ENCODE measurements at places on chromosomes 11 and 22.

- no peak for DNase-seq
Observed at GRCh38 chr11:96050435-96051182, 126.7 kb upstream of the MTMR2 start.

GRCh38 chr22:26325641-26326040 lies 103.4 kb upstream of the ASPHD2 start:
- DNase-seq, result no peak

- DNase-seq, result no peak
Observed at GRCh38 chr11:35620795-35621194, 2.5 kb downstream of the FJX1 start.

- DNase-seq, result no peak
Observed at GRCh38 chr11:116255321-116255953, 517.4 kb downstream of the BUD13 start.

DNA sequence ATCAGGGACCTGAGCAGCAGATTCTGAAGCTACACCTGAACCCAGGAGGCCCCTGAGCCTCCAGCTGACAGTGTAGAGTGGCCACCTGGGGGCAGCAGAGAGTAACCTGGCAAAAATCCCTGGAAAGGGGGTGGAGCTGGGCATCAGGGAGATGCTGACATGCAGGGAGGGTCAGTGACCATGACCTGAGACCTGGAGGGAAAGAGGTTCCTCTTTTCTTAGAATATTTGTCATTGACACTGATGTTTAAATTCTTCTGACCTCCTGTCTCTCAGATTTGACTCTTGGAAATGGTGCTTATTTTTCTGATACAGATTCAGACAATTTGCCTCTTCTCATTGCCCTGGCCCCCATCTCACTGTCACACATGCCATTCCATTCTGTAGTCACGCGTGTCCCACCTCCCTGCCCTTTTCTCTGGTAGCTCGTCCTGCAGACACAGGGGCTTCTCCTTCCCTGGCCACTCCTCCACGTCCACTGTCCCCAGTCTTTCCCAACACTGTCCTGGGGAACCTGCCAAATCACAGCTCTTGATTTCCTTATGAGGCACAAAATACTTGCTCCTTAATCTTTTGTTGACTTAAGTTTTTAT lies 117.2 kb upstream of the IGLL5 start:
- DNase-seq, result peak; percentile 7

DNA sequence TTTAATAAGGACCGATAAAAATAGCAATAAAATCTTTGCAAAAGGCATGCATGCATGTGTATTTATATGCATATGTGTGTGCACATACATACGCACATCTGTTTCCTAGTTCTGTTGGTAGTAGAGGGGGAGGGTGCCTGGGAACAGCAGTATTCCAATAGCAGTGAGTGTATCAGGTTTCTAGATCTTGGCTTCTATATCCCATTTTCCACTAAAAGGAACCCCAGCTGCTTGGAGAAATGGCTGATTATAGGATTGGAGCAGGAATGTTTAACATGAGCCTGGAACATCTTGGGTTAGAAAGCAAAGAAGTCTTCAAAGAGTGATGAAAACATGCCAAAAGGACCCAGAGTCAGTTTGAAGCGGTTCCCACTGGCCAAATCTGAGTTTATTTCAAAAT lies 21.0 kb downstream of the TNRC6B start:
- DNase-seq, result no peak

GRCh38 chr11:96254087-96254486 lies 88.9 kb downstream of the MAML2 start:
- DNase-seq, result peak; percentile 60

GRCh38 chr11:2517386-2518064 lies 72.7 kb downstream of the KCNQ1 start:
- DNase-seq, result no peak

- DNase-seq, result no peak
Observed at GRCh38 chr11:73383249-73384124, 7.3 kb downstream of the RELT start.

DNA sequence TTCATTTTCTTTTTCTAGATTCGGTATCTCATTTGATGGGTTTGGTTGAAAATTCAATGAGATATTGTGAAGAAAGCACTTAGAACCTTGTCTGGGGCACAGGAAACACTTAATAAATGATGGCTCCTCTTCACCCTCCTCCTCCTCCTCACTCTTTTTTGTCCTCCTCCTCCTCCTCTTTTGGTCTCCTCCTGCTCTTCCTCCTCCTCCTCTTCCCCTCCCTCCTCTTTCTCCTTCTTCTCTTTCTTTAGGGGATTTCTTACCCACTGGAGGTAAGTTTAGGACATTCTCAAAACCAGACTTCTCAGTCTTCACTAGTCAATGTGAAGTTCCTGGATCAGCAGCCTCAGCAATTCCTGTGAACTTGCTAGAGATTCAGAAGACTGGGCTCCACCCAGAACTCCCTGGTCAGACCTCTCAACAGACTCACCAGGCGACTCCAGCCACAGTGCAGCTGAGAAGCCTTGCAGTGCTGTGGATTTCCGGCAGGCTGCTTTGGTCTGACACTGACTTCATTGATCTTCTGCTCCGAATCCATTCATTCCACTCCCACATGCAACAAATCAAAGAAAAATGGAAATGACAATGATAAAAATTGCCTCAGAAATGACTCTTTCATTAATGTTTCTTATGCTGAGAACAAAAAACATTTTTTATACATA lies 368.6 kb upstream of the B3GAT1 start:
- DNase-seq, result no peak

DNA sequence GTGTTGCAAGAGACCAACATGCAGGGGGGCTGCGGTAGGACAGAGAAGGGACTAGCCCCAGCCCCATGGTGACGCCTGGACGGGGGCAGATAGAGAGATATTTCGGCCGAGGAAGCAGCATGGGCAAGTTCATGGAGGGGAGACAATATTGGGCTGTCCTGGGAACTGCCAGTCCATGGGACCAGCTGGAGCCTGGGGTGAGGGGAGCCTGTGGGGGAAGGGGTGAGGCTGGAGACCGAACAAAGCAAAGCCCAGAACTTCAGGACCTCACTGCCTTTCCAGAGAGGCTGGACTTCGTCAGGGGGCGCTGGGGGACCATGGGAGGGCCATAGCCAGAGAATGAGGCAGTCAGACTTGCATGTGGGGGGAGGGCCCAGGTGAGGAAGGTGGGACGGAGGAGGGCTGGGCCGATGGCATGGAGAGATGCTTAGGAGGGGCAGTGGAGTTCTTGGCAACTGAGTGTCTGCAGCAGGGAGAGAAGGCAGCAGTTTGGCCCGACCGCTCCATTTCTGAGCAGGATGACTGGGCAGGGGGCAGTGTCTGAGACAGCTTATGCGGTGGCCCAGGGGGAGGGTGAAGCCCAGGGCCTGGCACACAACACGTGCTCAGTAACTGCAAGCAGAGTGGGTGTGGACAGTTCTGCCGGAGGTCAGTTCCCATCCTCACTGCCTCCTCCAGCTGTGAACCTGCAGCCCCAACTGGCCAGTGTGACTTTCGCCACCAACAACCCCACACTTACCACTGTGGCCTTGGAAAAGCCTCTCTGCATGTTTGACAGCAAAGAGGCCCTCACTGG lies 712 bp downstream of the UPK3A start:
- DNase-seq, result no peak

DNA sequence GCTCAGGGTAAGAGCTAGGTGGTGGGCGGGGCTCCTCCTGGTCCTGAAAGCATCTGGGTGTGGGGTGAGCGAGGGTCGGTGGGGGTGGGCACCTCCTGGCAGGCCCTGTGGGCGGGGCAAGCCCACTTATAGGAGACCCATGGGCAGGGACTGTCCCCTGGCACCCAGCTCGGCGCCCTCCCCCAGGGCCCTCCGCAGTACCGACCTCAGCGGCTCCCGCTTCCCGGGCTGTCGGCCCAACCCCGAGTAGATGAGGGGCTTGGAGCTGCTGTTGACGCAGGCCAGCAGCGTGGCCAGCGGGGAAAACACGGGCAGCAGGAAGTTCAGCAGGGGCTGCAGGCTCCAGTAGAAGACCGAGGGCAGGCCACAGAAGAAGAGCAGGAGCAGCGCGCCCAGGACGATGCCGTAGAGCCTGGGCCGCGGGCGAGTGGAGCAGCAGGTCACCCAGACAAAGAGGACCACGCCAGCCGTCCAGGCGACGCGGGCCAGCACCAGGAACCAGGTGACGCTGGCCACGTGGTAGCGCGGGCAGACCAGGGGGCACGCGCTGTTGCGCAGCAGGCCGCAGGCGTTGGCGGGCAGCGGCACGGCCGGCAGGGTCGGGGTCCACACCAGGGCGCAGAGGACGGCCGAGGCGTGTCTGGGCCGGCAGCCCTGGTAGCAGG lies 663 bp downstream of the MRGPRG start:
- no peak for DNase-seq

DNA sequence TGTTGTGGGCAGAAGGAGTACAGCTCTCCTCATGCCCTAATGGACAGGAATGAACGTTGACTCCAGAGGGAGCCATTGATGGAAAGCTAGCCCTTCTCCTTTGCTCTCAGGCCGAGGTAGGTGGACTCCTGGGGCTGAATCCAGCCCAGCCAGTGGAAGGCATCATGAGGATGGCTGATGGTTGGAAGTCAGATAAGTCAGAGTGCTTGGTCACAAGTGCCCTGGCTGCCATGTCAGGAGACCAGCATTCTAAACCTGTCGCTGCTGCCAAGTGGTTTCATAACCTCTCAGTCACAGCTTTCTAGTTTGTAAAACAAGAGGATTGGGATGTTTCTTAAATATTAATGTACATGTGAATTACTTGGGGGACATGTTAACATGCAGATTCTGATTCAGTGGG lies 32.3 kb downstream of the PIWIL4 start:
- no peak for DNase-seq

DNA sequence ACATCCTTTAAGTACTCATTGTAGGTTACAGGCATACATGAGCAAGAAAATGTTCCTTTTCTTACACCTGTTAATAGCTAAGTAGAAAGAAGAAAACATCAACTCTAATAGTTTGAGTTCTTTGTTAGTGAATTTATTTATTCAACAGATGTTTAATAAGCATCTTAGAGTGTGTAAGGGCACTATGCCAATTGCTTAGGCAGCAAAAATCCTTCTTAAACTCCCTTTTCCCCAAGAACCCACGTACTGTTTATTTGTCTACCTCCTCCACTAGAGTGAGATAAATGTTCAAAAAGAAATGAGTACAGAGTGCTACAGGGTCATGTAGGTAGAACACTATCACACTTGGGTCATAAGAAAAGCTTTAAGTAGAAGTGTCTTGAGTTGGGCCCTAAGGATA lies 131.4 kb downstream of the CD44 start:
- DNase-seq, result no peak

GRCh38 chr11:16133867-16134266 lies 222.5 kb downstream of the SOX6 start:
- DNase-seq, result no peak

- no peak for DNase-seq
Observed at GRCh38 chr11:704228-704674, 1.8 kb upstream of the EPS8L2 start.

- DNase-seq, result no peak
Observed at GRCh38 chr11:1442163-1442562, 44.4 kb downstream of the MOB2 start.

- DNase-seq, result no peak
Observed at GRCh38 chr11:32109138-32109537, 18.3 kb downstream of the RCN1 start.

- no peak for DNase-seq
Observed at GRCh38 chr11:105821781-105822180, 200.3 kb downstream of the MSANTD4 start.

DNA sequence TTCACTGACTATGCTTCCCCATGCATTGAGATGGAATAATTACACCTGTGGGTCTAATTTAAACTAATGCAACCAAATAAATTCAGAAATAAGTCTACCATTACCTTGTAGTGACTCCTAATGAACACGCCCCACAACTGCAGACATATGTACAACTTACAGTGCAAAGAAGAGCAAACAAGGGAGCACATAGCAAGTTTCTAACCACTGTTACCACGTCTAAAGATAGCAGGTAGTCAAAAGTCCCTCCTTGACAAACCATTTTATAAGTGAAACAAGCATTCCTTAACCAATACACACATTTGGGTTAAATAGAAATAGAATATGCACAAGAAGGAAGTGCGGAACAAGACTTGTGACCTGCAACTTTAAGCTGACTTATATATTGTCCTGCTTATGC lies 20.6 kb downstream of the PHF21A start:
- no peak for DNase-seq

DNA sequence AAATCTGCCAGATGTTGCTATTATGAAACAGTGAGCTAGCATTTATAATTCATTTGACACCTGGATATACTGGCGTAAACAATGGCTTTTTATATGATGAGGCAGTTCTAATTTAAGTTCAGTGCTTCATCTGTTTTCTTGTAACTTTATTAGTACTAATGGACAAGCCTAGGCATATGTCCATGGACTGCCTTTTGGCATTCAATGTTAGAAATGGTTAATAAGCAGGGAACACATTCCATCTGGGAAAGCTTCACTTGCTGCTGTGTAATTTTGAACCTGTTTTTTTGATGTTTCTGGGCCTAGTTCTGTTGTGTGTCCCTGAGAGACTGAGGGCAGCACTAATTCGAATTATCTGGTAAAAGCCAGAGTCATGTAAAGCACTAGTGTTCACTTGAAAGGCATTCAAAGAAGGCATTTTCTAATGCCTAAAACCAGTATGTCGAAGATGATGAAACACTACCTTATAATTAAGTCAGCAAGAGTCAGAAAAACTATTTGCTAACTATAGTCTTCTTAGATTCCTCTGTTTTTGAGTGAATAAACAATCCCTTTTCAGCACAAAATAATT lies 138.5 kb downstream of the SWAP70 start:
- DNase-seq, result no peak

GRCh38 chr11:9656864-9657263 lies 7.0 kb upstream of the SWAP70 start:
- DNase-seq, result no peak

DNA sequence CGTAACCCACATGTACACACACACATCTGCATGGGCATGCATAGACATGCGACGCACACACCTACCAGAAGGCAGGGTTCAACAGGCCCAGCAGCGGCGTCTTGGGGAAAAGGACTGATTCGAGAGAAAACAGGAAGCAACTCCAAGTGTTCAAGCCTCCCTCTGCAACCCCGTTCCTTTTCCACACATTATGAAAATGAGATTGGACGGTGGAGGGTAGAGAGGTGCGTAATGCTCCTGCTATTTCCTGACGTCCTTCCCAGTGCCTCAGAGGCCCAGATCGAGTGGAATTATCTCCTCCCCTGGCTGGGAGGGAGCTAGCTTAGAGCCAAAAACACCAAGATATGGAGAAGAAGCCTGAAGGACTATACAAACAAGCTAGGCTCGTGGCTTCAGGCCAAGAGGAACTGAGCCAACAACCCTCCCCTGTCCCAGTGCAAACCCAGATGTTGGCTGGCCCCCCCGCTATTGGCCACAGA lies 289.2 kb downstream of the MN1 start:
- DNase-seq, result peak; percentile 44

DNA sequence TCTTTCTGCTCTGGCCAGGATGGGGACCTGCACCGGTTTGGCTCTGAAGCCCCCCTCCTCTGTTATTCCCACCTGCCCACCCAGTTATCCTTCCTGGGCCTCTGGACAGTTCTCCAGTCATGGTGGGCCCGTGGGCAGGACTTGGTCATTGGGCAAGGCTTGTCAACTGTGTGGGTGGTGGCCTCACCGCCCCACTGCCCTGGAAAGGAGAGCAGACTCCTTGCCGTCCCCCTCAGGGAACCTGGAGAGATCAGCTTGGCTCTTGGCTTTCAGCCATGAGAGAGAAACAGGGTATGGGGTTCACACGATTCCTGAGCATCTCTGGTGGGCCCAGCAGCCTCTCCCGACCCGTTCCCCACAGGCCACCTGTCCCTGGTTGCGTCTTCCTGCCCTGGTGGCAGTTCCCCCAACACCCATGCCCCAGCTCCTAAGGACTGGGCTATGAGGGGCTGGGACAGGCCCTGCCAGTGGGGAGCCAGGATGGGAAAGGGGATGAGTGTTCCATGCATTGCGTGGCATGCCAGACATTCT lies 92.3 kb downstream of the MORC2 start:
- no peak for DNase-seq

GRCh38 chr22:36991206-36991605 lies 28.0 kb downstream of the TST start:
- no peak for DNase-seq
